NCI-H510A (cell line): ENCODE measurements at places on chromosomes 6 and 20.

- no peak for DNase-seq
Measured at GRCh38 chr20:59667131-59667530, 62.8 kb downstream of the PHACTR3 start.

- no peak for DNase-seq
Measured at GRCh38 chr6:6781172-6781872, 192.8 kb downstream of the LY86 start.

DNA sequence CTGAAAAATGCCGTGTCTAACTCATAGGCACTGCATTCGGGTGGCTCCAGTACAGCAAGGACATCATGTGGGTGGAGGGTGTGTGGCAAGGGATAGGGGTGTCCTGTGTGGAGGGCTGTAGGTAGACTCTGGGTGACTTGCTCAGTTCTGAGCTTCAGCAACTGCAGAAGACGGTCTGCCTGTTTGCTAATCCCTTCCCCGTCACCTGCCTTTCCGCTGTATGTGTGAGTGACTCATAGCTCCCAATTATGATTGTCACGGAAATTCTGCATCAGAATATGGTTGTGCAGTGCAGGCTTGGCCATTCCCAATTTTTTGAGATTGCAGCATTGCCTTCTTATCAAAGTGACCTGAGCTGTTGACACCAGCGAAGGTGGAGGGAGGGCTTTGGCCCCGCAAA lies 174.3 kb downstream of the CDH4 start:
- DNase-seq, result no peak

- no peak for DNase-seq
Measured at GRCh38 chr6:35483062-35483461, 13.8 kb downstream of the TEAD3 start.

DNA sequence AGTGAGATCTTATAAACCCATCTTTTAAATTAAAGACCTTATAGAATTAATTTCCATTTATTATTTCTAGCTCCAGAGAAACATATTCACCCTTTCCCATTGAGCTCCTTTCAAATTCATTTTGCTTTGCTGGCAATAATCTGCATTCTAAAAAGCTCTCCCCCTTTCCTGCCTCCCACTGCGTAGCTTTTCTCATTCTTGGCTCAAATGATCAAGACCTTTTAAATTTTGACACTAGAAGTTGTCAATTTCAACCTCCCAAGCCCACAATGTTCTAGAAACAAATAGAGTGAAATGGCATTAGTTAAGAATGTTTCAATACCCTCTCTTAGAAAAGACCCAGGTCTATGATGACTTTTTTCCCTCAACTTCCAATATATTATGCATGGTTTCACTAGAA lies 186.9 kb downstream of the AKAP7 start:
- DNase-seq, result no peak

DNA sequence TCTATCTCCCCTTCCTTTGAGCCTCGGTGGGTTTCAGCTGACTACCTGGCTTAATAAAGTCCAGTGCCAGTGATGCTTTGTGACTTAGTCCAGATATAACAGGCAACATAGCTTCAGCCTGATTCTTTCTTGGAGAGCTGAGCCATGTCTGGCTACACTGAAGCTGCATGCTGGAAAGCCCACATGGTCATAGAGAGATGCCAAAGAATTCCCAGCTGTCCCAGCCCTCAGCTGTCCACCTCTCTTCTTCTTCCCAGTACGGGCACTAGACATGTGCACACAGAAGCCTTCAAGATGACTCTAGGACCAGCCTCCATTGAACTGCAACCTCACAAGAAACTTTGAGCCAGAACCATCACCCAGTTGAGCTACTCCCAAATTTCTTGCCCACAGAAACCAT lies 154.1 kb upstream of the MYLIP start:
- DNase-seq, result no peak

DNA sequence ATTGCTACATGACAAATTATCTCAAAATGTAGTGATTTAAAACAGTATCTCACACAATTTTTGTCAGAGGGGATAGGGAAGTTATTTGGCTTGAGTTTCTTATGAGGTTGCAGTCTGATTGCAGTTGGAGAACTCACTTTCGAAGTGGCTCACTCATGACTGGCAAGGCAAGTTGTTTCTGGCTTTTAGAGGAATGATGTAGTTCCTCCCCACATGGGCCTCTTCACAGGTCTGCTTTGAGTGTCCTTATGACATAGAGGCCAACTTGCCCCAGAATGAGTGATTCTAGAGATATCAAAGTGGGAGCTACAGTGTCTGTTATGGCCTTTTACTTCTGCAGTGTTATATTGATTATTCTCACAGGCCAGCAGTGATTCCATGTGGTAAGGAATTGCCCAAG lies 6.1 kb downstream of the DOP1A start:
- DNase-seq, result no peak

DNA sequence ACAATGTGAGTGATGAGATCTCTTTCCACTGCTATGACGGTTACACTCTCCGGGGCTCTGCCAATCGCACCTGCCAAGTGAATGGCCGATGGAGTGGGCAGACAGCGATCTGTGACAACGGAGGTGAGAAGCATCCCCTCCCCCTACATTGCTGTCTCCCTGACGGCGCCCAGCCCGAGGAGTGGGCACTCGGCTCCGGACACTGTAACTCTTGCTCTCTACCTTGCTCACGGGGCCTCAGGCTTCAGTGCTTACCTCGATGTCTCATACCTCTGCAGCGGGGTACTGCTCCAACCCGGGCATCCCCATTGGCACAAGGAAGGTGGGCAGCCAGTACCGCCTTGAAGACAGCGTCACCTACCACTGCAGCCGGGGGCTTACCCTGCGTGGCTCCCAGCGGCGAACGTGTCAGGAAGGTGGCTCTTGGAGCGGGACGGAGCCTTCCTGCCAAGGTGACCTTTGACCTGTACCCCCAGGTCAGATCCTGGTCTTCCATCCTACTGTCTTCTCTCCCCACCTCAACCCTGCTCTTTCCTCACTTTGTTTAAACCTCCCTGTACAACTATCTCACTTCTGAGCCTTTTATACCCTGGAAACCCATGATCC lies 1.3 kb downstream of the CFB start:
- DNase-seq, result no peak

DNA sequence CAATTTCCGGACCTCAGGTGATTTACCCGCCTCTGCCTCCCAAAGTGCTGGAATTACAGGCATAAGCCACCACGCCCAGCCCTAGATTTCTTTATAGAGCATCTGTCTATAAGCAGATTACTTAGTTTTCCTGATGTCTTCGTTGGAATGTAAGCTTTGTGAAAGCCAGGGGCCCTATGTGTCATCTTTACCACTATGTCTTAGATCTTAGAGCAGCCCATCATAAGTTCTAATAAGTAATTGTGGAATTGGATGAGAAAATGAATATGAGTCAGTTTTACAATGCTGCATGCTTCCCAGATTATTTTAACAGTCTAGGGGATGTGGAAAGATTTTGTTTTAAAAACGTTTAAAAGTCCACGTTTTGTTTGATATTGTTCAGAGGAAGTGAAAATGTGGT lies 9.1 kb upstream of the ZBTB2 start:
- DNase-seq, result no peak

DNA sequence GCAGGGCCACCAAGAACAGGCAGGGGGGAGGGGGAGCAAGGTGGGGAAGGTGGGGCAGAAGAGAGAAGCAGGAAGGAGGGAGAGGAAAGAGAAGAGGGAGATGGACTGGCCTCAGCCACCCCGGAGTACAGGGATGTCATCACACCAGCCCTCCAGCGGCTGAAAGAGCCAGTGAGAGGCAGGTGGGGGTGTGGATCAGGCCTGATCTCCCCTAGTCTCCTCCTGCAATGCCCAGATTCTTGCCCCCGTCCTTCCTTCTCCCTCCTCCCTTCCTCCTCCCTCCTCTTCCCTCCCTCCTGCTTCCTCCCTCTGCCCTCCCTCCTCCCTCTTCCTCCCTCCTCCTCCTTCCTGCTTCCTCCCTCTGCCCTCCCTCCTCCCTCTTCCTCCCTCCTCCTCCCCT lies 61.5 kb downstream of the YTHDF1 start:
- DNase-seq, result no peak

- no peak for DNase-seq
Measured at GRCh38 chr6:167153521-167153959, 4.2 kb downstream of the GPR31 start.

DNA sequence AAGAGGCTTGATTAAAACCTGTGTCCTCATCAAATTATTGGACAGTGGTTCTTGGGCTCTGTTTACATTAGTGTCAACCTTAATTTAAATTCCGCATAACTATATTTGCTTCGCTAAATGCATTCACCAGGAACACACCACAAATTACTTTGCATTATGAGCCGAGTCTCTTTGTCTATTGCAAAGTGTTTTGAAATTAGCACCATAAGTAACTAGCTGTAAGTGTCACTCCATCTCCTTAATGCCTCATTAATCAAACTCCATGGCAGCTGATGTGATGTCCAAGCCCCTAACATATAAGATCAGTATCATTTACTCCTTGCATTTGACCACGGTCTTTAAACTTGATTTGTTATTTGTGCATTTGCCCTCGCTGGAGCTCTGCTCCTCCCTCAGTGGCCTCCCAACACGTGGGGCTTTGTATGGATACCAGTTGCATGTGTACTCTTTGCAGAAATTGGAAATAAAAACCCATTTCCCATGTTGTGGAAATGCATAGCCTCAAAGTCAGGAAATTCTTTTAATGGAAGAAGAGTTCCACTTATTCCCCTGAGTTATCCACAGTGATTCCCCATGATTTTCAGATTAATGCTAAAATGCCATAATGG lies 24.6 kb downstream of the FOXA2 start:
- no peak for DNase-seq

GRCh38 chr6:47743744-47744143 lies 38.1 kb upstream of the OPN5 start:
- DNase-seq, result no peak

DNA sequence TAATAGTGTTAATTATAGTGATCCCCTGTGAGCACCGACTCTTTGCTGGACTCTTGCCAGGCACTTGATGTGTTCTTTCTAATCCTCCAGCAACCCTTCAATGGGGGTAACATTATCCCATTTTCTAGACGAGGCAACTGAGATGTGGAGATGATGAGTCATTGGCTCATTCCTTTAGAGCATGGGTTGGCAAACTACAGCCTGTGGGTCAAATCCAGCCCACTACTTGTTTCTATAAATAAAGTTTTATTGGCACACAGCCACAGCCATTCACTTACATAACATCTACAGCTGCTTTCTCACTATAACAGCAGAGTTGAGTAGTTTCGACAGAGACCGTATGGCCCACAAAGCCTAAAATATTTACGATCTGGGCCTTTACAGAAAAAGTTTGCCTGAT lies 249.5 kb upstream of the KCNG1 start:
- no peak for DNase-seq

DNA sequence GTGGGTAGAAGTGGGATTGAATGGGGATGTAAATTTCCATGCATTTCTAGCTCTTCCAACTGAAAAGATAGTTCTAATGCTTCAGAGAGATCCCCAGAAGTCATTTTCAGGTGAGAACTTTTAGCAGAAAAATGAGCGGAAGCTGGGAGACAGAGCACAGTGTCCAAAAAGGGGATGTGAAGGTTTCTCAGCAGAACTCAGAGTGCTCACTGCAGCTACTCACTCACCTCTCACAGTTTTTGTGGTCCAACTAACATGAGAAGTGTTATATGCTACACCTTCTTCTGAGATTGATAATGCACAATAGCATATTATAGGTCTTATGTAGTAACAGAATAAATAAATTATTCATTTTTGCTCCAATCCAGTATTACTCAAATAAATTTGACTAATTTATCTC lies 519.2 kb upstream of the HS3ST5 start:
- no peak for DNase-seq

GRCh38 chr20:61940976-61941720 lies 124.5 kb downstream of the TAF4 start:
- DNase-seq, result no peak

DNA sequence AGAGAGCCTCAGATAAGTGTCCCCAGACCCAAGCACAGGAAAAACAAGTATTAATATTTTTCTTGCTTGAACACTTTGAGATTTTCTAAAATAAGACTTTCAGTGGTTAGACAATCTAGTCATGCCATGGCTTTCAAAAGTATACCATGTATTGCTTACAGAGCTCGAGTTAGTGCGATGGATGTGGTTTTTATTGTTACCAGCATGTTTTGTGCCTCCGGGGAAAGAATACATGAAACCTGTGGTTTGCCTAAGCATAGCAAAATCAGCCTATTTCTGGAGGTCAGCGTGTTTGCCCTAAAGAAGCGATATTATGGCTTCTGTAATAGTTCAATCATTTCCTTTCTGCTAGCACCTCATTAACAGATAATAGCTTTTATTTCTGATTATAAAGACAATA lies 21.6 kb downstream of the RIN2 start:
- no peak for DNase-seq

GRCh38 chr6:5308066-5308465 lies 46.8 kb downstream of the FARS2 start:
- no peak for DNase-seq

GRCh38 chr6:106547601-106548453 lies 81.5 kb downstream of the RTN4IP1 start:
- no peak for DNase-seq

GRCh38 chr20:62795023-62795761 lies 1.1 kb upstream of the MRGBP start:
- peak; percentile 36 for DNase-seq

GRCh38 chr6:6688283-6688682 lies 99.8 kb downstream of the LY86 start:
- DNase-seq, result no peak

GRCh38 chr6:34362909-34363680 lies 29.4 kb downstream of the NUDT3 start:
- DNase-seq, result no peak

GRCh38 chr6:84062519-84063154 lies 29.1 kb downstream of the MRAP2 start:
- no peak for DNase-seq

DNA sequence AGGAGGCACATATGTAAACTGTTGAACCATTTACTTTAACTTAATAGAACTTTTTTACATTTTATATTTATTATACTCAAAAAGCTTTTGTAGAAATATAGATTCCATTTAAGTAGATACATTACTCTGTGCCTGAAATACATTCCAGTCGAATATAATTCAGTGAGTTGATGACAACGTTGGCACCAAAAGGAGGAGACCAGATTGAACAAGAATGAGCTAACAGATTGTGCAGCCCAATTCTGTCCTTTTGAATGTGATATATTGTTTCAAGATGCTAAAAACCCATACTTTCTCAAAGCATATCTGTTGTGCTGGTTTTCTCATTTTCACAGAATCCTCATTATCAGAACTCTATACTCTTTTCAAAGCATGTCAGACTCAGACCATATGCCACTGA lies 147.4 kb upstream of the SIM1 start:
- DNase-seq, result no peak

DNA sequence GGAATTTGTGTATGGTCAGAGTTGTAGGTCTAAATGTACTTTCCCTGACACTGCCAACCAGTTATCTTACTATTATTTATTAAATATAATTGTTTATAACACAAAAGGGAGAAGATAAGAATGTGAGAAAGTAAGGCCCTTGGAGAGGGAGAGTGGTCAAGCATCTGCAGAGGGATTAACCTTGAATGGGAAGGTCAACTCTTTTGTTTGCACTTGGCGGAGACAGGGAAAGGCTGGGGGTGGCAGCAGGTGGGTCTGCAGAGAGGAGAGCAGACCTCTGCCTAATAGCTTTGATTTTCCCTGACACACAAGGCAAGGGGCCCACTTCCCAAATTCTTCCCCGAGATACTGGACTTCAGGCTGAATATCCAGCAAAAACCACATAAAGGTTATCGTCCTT lies 4.2 kb downstream of the LRP11 start:
- DNase-seq, result no peak
